GDM1 (cell line): ENCODE measurements at places on chromosomes 5 and 9.

- DNase-seq, result no peak
Measured at GRCh38 chr5:38847559-38848347, 1.9 kb downstream of the OSMR start.

- no peak for DNase-seq
Measured at GRCh38 chr5:33230467-33231078, 210.2 kb upstream of the TARS1 start.

- no peak for DNase-seq
Measured at GRCh38 chr5:115510145-115510645, 34.4 kb downstream of the FEM1C start.

- no peak for DNase-seq
Measured at GRCh38 chr5:9479990-9480389, 65.9 kb downstream of the SEMA5A start.

- DNase-seq, result no peak
Measured at GRCh38 chr9:70910598-70910997, 210.8 kb downstream of the TRPM3 start.

- no peak for DNase-seq
Measured at GRCh38 chr5:60540856-60541805, 158.8 kb downstream of the DEPDC1B start.

DNA sequence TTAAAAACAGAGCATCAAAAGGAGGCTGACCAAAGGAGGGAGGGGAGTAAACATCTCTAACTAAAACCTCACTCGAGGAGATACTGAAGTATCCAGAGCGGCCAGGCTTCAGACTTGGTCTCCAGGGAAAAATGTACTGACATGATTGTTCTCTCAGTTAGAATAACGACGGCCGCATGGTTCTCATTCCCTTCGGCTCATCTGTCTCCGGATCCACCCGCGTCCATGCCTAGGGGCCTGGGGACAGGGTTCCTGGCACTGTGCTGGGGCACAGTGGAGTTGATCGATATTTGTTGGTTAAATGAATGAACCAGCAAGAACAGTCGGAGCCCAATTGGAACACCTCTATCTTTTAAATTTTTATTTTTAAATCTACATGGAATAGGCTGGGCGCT is 167.1 kb upstream of the PHYKPL start:
- DNase-seq, result no peak

DNA sequence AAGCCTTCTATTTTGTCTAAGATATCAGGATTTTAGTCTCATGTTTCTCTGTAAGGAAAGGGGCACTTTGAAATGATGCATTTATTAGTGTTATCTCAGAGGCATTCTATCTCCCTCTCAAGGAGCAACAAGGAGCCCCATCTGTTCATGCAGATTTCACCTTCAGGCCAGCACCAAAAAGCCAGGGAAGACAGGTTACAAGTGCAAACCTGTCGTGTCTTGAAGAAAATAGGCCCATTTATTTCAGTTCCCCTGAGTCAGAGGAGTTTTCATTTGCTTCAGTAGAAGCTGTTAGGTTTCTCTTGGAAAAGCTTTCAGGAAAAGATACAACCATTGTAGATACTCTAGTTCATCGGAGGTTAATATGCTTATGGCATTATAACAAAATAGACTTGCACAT is 97.2 kb downstream of the SPOCK1 start:
- DNase-seq, result no peak

DNA sequence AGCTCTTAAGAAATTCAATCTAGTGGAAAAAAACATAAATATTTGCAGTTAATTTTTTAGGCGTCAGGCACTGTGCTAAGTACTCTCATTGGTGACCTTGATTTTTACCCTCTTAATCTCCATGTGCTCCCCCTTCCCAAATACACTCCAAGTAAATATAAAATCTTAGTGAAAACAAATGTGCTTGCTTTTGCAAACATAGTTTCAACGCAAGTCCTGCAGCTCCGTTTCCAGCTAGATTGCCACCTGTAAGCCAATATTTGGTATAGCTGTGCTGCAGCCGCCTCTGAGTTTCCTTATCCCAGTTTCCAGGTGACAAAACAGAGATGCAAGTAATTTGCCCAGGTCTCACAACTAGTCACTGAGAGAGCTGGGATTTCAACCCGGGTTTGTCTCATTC is 1.9 kb upstream of the MTMR12 start:
- no peak for DNase-seq

- DNase-seq, result no peak
Measured at GRCh38 chr5:67380431-67380830, 183.8 kb upstream of the CD180 start.

- DNase-seq, result no peak
Measured at GRCh38 chr9:13597004-13597403, 317.5 kb upstream of the MPDZ start.

DNA sequence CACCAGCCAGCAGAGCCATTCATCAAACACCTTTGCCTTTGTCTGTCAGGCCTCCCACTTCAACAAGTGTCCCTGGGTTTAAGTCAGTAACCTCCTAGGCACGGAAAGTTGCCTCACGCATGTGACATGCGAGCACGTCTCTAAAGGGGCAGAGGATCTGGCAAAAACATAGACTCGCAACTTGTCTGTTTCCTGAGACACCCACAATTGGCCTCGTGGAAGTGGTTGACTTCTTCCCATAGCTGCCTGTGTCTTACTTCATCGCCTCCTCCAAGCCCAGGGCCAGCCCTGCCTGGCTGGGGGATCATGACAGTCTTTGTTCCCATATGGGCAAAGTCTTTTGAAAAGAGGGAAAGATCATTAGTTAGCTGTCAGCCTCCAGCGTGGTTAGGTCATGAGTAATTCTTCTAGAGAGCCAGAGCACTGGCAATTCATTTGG is 35.5 kb upstream of the GLRX start:
- no peak for DNase-seq

- DNase-seq, result no peak
Measured at GRCh38 chr9:72292874-72293607, 72.0 kb downstream of the ZFAND5 start.

DNA sequence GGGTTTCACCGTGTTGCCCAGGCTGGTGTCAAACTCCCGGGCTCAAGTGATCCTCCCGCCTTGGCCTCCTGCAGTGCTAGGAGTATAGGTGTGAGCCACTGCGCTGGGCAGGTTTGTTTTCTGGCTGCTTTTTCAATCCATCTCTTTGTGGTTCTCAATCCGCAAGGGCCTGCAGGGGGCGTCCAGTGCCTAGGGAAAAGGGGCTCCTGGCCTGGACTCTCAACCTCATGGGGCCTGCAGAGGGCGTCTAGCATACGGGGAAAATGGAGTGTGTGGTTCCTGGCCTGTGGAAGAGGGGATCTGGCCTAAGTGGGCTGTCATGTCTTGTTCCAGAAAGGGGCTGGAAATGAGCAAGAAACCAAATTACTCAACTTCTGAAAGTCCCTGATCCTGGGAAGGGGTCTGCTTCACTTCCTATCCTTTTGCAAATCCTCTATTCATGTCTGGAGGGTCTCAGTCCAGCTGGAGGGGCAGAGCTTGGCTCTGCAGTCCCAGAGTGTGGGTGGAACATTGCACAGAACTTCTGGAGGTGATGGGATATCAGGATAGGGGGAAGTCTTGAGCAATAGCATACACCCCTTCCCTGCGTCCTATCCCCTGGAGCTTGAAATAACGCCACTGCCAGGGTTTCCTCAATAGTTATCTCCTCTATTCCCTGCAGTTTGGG is 12.7 kb upstream of the CCL27 start:
- peak; percentile 72 for DNase-seq

DNA sequence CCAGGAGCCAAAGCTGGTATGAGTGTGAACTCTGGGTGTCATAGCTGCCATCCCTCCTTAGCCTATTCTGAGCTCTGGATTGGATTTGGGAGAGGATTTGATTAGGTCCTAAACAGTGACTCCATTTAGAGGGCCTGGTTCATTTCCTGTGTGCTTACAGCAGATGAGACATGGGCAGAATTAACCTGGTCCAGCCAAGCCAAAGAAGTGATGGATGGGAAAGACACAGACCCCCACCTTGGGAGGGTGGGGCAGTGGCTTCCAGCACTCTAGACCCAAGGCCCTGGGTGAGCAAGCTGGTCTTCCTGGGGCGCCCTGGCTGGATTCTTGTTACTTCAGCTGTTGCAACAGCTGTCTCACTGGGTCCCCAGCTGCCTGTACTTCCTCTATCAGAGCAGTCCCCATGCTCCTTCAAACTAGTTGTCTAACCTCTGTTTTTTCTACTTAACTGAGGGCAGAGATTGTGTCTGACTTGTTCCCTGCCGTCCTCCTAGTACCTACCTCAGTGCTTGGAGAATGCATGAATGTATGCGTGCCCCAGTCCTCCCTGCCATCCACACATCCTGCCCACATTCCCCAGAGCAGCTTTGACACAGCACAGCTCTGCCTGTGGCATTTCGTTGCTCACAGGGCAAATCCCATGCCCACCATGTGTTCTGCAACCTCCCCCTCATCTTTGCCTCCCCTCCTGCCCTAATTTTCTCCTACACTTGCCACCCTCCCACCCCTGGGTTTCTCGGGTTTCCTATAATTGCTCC is 115.9 kb downstream of the RGS3 start:
- peak; percentile 24 for DNase-seq

GRCh38 chr9:5388026-5388819 is 48.5 kb upstream of the RLN1 start:
- no peak for DNase-seq

- no peak for DNase-seq
Measured at GRCh38 chr9:86676396-86676795, 270.9 kb downstream of the GAS1 start.

DNA sequence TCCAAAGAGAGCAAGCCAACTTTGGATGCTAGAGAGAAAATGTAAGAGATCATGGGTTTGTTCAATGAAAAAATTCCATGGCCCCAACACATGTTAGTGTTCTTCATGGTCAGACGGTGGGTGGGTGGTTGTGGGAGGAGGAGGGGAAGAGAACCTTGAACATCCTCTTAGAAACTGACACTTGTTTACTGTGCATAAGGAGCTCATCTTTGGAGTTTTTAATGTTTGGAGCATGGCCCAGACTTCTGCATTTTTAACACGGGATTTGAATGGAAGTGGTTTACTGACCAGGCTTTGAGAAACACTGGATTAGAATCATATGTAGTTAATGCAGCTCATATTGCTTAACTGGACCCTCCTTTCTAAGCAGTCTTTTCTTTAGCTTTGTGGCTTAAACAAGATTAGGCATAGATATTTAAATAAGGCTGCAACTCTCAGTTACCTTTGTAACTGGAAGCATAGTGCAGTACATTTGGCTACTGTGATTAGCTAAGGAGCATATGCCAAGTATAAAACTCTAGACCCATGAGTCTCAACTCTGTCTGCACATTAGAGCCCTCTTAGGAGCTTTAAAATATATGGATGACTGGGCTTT is 60.1 kb downstream of the FOCAD start:
- DNase-seq, result no peak

GRCh38 chr5:167512111-167512510 is 779.3 kb upstream of the WWC1 start:
- no peak for DNase-seq

GRCh38 chr5:72557167-72558045 is 50.2 kb upstream of the ZNF366 start:
- DNase-seq, result no peak

DNA sequence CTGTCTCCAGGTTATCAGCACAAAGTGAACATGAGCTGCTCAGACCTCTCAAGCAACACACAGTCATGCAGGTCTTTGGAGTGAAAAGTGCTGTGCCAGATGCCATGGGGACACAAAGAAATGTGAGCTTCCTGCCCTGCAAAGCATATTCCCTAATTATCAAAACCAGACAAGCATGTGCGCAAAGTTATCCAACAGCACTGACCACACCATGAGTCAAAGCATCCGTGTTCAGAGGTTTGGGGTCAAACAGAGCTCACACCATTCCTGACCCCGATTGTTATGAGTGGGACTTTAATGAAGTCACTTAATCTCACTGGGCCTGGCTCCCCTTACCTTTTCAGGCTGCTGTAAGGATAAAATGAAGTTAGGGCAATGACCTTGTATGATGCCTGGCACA is 138.5 kb downstream of the SLIT3 start:
- no peak for DNase-seq

- no peak for DNase-seq
Measured at GRCh38 chr5:62001640-62002039, 304.4 kb upstream of the KIF2A start.

DNA sequence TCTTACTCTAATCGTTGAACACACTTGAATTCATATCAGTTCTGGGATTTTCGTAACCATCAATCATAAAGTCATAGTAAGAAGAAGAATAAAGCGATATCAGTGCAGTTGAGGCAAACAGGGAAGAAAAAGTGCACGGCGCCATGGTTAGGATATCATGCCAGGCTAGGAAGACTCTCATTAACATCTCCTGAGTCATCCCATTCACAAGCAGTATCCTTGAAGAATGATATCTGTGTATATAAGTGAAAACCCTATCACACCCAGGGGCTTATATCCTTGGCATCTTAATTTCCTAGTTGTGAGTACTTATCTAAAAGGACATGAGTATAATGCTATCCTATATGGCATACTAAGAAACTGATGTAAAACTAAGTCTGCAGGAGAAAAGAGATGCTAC is 38.6 kb downstream of the NFIB start:
- DNase-seq, result no peak

GRCh38 chr5:17132444-17133083 is 84.9 kb upstream of the BASP1 start:
- no peak for DNase-seq

- DNase-seq, result no peak
Measured at GRCh38 chr5:78268356-78268755, 26.1 kb downstream of the AP3B1 start.

- DNase-seq, result no peak
Measured at GRCh38 chr5:39337252-39337915, 26.9 kb downstream of the C9 start.

GRCh38 chr5:137699336-137700281 is 36.3 kb downstream of the KLHL3 start:
- DNase-seq, result no peak

DNA sequence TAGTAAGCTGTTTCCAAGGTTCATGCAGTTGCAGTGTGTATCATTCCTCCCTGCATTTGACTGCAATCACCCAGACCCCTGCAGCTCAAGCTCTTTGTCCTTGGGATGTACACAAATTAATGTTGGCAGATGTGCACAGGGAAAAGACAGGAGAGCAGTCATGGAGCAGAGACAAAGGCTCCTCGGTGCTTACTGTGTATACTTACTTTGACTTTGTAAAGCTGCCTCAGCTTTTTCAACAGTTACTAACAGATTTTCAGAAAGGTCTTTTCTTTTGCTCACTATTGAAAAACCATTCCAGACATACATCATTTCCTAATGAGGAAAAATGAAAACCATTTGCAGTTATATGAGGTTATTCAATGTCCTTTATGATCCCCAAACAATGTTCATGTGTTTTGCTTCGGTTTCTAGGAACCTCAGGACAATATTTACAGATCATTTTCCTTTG is 124.9 kb downstream of the TTC39B start:
- DNase-seq, result no peak

DNA sequence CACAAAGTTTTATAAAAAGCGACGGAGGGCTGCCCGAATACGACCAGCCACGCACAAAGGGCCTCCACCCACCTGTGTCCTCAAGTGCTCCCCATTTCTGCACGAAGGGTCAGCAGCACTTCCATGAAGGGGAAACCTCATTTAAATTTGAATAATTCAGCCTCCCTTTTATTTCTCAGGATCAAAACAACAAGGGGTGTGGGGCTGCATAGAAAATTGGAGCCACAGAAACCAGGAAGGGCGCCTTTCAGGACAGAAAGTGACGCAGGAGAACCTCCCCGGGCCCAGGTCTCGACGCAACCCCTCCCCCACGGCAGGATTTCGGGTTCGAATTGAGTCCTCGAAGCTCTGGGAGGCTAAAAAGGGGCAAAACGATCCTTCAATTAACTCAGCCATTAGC is 2.1 kb downstream of the NRARP start:
- no peak for DNase-seq

- DNase-seq, result peak; percentile 31
Measured at GRCh38 chr5:110371725-110372041, 354.8 kb downstream of the TMEM232 start.
